NCI-H1105 treated with DMSO at 0.1 percent for 48 hours (cell line): ENCODE measurements at places on chromosomes 1 and 21.

- DNase-seq = no peak
These were observed 23.5 kb upstream of the CLSTN1 start for GRCh38 chr1:9847269-9847668.

- DNase-seq = no peak
These were observed 26.6 kb downstream of the TTC39A start for GRCh38 chr1:51303751-51304251.

- no peak for DNase-seq
These were observed 15.1 kb downstream of the CASP9 start for GRCh38 chr1:15508700-15509487.

- DNase-seq = no peak
These were observed 601 bp downstream of the JMJD4 start for GRCh38 chr1:227734546-227734855.

DNA sequence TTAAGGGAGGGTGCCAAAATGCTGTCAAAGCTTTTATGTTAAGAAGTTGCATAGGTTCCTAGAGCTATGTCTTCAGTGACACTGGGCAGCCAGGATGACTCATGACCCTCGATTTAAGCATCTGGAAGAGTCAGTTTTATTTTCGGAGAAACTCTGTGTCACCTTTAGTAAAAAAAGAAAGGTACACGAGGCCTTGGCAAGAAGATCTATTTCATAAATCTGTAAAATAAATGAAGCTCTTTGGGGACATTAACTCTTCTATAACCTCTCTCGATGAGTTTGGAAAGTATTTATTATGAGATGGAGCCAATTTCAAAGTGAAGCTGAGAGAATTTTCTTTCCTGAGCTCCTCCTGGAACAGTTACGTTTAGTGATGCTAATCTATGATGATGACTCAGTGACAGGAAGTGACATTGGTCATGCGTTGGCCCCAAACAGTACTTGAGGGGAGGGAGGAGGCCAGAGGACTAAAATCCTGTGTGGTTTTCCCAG is 156.5 kb downstream of the HLX start:
- no peak for DNase-seq

GRCh38 chr1:1941868-1942752 is 23.0 kb upstream of the TMEM52 start:
- DNase-seq = no peak

DNA sequence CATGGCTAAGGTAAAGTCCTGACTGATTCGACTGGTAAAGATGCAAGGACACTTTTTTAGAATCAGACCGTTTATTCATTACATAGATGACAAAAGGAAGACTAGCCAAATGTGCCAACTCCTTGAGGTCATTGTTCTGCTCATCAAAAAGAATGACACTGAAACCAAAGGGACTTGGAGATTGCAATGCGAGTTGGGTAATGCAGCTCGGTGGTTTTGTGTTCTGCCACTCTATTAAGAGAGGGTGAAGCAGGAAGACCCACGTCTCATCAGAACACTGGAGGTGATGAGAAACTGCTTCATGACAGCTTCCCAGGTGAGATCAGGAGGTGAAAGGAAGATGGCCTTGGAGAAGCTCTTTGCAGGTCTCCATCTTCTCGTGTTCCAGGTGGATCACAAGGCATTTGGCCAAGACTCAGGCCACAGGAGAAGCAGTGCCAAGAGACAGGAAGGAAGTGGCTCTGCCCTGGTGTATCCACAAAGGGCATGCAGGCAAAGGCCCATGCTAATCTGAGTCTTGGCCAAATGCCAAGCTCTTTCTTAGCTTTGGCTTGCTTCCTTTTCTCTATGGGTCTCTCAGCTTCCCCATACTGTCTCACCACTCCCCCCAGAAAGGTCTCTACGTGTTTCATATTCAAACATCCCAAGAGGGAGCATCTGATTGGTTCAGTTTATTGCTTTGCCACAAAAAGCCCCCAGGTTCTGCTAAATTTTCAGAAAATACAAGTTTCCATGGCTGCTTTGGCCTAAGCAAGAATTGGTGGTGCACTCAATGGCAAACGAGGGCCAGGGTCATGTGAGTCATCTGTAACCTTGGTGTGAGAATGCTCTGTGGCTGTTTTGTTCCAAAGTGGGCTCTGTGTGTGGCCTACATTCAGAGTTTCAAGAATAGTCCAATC is 5.7 kb upstream of the CCT8 start:
- no peak for DNase-seq

DNA sequence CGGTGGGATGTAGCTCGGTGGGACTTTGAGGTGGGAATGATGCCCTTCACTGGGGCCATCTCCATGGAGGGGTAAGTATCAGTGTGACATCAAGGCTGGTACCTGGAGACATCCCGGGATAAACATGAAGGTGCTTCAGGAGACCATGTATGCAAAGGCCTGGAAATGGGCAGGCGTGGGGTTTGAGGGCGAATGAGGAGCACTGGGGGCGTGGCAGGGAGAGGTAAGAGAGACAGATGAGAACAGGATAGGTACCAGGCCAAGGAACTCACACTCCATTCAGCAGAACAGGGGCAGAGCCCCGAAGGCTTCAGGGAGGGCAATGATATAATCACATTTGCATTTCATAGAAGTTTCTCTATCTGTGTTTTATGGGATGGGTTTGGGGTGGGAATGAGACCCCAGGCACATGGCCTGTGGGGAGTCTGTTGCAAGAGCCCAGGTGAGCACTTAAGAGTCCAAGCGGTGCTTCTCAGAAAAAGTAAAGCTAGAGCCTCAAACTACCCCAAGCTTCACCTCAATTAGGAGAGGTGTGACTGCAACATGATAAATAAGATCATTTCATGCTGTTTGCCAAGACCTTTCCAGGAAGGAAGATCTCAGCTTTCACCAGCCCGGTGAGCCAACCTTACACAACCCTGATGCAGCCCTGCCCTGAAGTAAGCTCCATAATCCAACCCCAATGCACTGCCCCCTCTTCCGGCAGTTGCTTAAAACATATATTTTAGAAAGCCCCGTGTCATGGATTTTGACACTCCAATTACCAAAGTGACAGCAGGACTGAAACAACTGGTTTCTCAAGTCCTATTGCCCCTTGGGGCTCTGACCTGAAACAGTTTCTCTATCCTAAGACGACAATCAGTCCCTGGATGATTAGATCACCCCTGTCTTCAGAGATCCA is 7.4 kb downstream of the S100A9 start:
- DNase-seq = no peak

GRCh38 chr1:53186533-53186932 is 10.1 kb upstream of the CPT2 start:
- no peak for DNase-seq

- no peak for DNase-seq
These were observed 413.4 kb downstream of the HLX start for GRCh38 chr1:221292652-221293051.

- DNase-seq = no peak
These were observed 1.7 kb downstream of the NASP start for GRCh38 chr1:45585496-45586075.

- no peak for DNase-seq
These were observed 60.8 kb upstream of the F3 start for GRCh38 chr1:94602316-94602715.

DNA sequence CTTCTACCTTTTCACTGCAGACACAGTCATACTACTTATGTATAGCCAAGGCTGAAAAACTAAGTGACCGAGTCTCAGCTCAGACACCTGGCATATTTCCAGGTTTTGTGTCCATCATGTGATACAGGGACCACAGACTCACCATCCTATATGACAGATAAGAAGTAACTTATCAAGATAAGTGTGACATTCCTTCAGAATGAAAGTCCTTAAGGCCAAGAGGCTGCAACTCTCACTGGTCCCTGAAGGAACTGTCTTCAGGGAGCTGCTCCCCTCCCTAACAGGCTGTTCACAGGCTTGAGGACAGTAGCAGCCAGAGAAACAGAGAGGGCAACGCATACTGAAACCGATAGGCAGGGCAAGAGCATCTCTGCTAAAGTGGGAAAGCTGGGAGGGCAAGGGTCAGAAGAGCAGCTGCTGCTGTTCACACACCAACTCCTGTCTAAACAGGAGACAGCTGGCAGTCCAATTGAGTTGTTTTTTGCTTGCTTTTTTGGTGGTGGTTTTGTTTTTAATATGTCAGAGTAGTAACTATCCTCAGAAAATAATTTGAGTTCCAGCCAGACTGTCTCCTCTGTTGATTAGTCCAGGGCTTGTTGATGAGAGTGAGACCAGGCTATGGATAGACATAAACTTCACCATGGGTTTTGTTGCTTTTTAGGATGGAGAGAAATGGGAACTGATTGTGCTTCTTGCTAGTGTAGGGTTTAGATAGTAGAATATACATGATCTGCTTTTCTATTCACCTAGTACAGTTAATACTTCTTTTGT is 67.7 kb downstream of the MACF1 start:
- DNase-seq = peak; percentile 80

GRCh38 chr1:206010060-206010459 is 6.9 kb upstream of the RAB7B start:
- DNase-seq = no peak

- DNase-seq = no peak
These were observed 146.7 kb downstream of the KCNT2 start for GRCh38 chr1:196461521-196461920.

DNA sequence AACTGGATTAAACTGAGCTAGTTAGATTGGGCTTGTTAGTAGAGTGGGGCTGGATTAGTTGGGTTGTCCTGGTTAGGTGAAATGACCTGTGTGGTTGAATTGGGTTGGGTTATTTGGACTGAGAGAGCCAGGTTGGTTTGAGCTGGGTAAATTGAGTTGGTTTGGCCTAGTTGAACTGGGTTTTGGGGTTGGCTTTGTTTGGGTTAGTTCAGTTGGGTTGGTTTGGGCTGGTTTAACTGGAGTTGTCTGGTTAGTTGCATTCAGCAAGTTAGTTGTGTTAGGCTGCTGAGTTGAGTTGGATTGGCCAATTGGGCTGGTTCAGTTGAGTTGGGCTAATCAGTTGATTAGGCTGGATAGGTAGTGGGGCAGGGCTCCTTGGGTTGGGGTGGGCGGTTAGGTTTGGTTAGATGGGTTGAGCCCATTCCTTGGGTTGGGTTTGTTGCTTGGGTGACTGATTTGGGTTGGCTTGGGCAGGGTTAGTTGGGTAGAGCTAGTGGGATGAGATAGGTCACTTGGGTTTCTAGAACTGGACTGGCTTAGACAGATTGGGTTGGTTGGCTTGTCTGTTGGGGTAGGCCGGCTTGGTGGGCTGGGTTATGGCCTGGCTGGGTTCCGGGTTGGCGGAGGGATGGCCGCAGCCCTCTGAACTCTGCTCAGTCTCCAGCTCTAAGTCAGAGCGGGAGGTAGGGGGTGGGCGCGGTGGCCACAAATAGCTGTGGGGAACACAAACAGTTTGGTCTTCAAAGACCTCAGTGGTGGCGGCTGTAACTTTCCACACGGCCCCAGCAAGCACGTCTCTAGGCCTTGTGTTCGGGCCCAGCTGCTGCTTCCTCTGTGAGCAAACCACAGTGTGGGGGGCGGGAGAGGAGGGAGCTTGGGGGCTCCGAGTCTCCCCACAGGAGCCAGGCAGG is 67.2 kb upstream of the RUNX3 start:
- DNase-seq = no peak

DNA sequence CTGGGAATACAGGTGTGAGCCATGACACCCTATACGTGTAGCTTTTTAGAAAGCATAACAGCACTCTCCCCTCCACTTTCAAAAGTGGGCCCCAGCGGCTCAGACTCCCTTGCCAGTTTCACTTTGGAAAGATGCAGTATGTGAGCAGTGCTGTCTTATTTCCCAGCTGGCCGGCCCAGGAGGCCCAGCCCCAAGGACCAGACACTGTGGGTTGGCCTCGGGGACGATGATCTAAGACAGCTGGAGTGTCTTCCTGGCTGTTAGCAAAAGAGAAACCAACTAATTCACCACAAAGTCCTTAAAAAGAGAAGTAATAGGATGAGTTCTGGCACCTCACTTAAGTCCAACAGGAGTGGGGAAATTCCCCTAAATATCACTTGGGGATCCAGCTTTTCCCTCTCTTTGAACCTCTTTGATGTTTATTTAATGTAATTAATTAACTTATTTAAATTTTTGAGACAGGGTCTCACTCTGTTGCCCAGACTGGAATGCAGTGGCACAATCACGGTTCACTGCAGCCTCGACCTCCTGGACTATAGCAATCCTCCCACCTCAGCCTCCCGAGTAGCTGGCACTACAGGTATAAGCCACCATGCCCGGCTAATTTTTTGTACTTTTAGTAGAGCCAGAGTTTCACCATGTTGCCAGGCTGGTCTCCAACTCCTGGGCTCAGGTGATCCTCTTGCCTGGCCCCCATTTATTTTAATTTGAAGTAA is 17.6 kb upstream of the CLIC4 start:
- no peak for DNase-seq

GRCh38 chr1:5125208-5125607 is 470.8 kb downstream of the AJAP1 start:
- DNase-seq = no peak

DNA sequence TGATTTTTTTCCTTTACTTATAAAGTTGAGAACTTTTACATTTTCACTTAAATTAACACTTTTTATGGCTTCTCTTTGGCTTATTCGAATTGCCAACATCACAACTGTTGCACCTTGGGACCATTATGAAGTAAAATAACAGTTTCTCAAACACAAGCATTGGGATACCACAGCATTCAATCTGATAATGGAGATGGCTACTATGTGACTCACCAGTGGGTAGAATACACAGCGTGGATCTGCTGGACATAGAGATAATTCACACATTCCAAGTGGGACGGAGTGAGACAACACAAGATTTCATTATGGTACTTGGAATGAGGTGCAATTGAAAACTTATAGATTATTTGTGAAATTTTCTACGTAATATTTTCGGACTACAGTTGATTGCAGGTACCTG is 68.0 kb downstream of the ADAMTS1 start:
- DNase-seq = no peak

- DNase-seq = no peak
These were observed 695 bp upstream of the ALG14 start for GRCh38 chr1:95073446-95073845.

DNA sequence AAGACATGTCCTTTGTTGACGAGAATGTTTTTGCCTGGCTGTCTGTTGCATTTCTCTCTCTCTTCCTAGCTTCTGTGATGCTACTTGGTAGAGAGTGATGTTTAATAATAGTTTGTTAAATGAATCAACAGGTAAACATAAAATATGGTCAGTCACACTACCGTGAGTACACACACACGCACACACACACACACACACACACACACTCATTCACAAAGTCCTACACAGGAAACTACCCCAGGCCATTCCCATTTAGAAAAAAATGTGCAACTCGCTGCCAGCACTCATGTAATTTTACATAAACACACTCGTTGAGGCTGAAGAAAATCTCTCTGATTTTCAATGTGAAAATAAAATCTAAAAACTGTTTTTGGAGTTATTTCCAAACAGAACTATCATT is 38.7 kb downstream of the RUNX1 start:
- DNase-seq = no peak
